NCI-H1694 (cell line): ENCODE measurements at places on chromosomes 7 and 10.

GRCh38 chr7:133040178-133040577 is 41.7 kb downstream of the CHCHD3 start:
- no peak for DNase-seq

GRCh38 chr7:18064242-18064838 is 36.7 kb upstream of the PRPS1L1 start:
- DNase-seq = peak; percentile 13

DNA sequence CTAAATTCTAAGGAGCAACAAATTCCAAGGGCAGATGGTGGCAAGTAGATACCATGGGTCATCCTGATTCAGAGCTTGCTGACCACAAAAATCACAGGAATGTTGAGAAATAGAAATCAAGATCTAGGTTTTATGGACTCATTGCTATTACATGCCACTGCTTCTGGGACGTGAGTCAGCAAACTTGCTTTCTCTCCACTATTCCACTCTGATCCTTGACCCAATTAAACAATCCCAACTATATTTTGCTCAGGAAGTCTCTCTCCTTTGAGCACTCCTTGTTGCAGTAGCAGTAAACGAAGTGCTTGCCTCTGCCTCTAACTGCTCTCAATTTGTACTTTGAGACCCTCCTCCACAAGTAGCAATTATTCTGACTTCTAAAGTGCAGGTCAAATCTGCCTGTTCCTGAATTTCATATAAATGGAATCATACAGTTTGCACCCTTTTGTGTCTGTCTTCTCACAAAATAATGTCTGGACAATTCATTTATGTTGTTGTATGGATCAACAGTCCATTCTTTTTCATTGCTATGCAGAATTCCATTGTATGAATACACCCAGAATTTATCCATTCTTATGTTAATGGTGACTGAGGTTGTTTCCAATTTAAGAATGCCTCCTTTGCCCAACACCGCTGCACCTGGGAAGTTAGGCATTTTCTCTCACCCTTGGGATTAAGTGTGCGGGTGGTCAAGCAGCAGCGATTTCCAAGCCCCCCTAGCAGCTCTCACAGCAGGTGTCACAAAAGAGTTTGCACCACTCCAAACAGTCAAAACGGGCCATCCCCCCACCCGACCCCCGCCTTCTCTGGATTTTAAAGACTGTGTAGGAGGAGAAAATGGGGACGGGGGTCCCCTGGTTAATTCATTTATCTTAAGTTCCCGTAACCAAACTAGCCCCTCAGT is 35.9 kb downstream of the ACSM6 start:
- DNase-seq = no peak

DNA sequence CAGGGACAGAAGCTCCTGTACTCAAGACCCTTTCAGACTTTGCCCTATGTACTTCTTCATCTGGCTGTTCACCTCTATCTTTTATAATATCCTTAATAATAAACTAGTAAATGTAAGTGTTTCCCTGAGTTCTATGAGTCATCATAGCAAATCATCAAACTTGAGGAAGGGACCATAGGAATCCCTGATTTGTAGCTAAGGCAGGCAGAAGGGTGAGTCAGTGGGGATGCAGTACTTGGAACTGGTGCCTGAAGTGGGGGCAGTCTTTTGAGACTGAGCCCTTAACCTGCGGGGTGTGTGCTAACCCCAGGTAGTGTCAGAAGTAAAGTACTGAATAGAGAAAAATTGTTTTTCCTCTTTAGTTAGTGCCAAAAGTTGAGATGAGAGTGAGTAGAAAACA is 6.2 kb upstream of the TMEM243 start:
- DNase-seq = no peak

DNA sequence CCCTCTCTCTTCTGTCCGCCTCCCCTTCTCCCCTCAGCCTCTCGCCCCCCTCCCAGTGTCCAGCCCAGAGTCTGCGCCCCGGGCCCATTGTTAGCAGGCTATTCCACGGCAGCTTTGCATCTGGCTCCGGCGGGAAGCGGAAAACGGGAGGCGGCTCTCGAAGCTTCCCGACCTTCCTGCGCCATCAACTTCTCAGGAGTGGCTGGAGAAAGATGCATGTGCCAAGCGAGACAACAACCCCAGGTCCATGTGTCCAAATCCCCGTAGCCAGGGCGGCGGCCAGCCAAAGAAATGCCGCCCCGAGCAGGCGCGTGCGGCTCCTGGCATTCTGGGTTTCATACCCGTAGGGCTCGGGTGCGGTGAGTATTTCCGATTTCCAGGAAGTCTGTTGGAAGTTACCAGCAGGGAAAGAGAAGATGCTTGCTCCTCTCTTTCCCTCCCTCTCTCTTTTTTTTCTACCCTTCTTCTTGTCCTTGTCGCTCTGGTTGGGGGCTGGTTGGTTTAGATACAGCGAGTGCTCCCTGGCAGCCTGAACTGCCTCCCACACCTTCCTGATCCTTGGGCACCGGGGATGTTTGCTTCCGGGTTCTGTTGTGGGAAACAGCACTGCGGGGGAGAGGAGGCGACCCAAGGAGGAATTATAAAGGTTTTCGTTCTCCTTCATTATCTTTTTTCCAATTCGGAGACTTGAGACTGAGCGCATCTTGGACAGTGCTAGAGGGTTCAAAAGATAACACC is 1.2 kb upstream of the HOXA2 start:
- DNase-seq = no peak

- DNase-seq = no peak
These were observed 49.0 kb upstream of the TOMM7 start for GRCh38 chr7:22871661-22872060.

DNA sequence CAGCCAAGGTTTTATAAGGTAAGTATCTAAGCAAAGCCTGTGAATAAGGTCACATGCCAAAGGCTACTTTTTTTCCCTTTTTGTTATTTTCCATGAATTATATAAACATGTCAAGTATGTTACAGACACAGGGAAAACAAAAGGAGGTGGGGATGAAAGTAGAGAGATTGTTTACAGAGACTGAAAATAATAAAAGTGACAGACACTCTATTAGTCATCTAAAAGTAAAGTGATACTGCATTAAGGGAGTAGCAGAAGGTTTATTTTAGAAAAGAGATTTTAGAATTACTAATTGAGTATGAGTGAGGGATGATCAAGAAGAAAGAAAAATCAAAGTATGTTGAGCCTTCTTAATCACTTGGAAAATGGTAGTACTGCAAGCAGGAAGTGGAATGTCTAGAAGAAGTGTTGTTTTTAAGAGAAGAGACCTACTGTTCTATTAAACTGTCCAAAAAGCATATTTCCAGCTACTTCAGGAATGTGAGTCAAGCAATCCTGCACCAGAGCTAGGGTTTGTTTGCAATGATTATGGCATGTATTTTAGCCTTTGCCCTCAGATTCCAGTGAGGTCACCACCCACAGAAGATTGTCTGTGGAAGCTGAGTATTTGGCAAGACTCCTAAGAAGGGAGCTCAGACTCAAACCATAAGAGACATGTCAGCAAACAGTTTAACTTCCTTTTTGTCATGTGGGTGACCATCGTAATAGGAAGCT is 177.9 kb upstream of the PLXDC2 start:
- DNase-seq = no peak

DNA sequence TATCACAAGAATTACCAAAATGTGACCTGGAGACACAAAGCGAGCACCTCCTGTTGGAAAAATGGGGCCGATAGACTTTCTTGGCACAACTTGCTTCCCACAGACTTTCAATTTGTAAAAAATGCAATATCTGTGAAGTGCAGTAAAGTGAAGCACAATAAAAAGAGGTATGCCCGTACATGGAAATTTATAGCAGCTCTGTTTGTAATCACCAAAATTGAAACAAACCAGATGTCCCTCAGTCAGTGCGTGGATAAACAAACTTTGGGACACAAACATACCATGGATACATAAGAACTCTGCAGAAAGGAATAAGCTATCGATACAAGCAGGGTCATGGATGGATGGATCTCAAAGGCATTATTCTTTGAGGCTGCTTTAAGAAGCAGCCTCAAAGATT is 33.6 kb downstream of the ARID5B start:
- no peak for DNase-seq

GRCh38 chr7:131538813-131539179 is 17.6 kb downstream of the PODXL start:
- peak; percentile 49 for DNase-seq

DNA sequence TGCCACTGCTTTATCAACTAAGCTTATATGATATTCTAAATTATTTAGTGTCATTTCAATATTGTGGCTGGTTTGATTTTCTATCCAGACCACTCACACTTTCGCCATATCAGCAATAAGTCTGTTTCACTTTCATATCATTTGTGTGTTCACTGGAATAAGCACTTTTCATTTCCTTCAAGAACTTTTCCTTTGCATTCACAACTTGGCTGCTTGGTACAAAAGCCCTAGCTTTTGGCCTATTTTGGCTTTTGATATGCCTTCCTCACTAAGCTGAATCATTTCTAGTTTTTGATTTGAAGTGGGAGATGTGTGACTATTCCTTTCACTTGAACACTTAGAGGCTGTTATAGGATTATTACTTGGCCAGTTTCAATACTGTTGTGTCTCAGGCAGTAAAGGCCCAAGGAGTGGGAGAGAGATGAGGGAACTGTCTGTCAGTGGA is 120.9 kb upstream of the NAMPT start:
- no peak for DNase-seq

GRCh38 chr10:31708046-31708445 is 220.6 kb downstream of the ARHGAP12 start:
- DNase-seq = peak; percentile 48
